ENCODE measurements at places on chromosomes 13 and 19.

DNA sequence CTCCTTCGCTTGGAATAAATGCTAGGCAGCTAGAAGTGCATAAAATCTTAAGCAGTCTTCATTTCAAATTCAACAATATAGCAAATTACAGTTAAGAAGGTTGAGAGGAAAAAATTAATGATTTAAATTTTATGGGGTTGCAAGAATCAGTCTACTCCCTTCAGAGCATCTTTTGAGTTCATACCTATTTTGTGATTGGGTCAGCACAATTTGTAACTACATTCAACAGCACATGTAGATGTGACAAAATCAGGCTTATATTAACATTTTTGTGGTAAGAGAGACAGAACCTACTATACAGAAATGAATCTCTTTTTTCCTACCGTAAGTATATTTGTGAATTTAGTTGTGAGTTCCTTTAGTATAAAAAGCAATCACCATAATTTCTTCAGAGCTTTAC, 520.6 kb upstream of the HTR2A start:
- DNase-seq: no peak

GRCh38 chr13:112496166-112496565, 91.8 kb downstream of the TUBGCP3 start:
- no peak for DNase-seq

- no peak for DNase-seq
Observed at GRCh38 chr19:4359627-4360000, 16.3 kb downstream of the MPND start.

DNA sequence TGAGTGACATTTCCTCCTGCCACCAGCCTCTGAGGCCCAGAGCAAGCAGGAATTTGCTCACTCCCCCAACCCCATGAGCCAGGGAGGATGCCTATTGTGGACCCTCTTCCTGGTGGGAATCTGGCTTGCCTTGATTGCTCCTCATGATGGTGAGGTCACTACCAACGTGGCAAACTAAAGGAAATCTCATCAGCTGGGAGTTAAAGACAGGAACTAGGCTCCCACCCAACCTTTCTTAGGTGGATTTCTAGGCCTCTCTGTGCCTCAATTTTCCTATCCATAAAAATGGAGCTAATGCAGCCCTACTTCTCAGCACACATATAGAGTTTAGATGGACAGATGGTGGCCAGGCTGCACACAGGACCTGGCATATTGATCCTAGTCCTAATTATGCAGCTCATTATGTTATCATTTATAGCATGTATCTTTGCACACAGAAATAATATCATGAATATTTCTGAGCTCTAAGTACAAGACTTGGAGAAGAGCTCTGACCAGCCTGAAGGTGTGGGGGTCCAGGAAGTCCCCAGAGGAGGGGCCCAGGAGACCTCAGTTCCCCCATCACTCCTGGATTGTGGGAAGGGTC, 2.0 kb downstream of the B3GNT3 start:
- no peak for DNase-seq

GRCh38 chr13:43132257-43132656, 108.9 kb downstream of the DNAJC15 start:
- no peak for DNase-seq

GRCh38 chr19:39401549-39402345, 4.9 kb upstream of the ZFP36 start:
- peak; percentile 41 for DNase-seq
